Caudate nucleus (tissue), 63 donors: ENCODE measurements at places on chromosomes 4 and X.

DNA sequence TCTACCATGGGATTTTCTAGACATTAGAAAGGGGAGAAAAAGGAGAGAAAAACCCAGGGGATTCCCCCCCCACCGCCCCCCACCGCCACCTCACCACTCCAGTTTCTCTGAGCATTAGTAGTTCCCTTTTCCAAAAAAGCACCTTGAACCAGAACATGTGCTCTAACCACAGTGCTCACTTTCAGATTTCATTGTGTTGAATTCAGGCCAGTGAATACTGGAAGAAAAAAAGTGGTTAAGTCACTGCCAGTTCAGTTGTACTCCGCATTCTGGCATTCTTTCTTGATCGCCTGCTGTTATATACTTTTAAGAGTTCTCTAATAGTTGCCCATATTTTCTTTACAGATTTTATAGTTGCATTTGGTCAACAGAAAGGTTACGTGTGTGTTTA, 40.9 kb downstream of the JADE3 start:
- no peak for DNase-seq

DNA sequence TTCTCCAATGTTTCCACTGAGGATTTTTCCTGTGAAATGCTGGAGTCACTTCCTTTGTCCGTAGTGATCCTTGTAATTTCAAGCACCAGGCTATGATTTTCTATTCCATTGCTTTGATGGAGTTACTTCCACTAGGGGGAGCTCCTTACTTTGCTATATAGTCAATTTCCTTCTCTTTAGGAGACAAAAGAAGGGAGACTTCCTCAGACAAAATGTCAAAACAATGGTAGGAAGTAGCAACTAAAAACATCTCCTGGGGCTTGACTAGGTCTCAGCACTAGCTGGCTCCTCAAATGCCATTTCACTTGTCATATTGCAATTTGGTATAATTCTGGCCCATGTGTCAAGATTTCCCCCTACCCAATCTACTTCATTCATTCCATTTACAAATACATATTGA, 24.1 kb downstream of the ZCCHC12 start:
- DNase-seq = no peak

- DNase-seq = no peak
These were observed 168.1 kb downstream of the GLRA2 start for GRCh38 chrX:14697451-14697850.

DNA sequence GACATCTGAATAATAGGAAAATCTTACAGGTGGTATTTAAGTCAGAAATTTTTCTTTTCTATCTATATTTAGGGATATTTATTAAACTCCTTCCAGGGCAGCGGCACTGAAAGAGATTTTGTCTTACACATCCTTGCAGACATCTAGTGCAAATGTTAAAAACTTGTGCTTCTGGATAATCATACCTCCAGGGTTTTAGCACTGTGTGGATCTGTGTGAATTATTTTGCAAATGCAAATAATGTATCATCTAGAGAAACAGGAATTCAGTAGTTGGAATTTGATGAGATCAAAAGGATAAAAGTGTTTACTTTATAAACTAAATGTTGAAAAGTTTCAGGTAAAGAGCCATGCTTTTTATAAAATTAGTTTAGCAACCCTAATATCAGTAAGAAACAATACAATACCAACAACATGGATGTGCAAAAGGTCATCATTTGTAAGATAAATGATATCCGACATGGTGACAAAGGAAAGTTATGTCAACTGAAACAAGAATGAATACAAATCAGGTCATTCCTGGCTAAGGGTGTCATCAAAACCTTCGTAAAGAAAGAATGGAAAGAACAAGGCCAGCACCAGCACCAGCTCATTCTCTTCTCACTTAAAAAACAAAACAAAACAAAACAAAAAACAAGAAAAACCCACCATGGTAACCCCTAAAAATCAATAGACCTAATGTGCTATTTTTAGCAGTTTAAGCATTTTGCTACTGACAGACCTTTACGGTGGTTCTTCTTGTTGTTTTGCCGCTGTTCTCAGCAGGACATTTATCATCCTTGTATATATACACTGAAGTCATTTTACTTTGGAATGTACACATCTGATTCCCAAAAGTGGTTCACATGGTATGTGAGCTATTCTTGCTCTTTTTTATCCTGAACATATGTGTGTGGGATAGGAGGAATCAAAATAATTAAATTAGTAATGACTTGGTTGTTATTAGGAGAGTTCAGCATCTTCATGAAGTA, 219.7 kb upstream of the NDST3 start:
- no peak for DNase-seq

DNA sequence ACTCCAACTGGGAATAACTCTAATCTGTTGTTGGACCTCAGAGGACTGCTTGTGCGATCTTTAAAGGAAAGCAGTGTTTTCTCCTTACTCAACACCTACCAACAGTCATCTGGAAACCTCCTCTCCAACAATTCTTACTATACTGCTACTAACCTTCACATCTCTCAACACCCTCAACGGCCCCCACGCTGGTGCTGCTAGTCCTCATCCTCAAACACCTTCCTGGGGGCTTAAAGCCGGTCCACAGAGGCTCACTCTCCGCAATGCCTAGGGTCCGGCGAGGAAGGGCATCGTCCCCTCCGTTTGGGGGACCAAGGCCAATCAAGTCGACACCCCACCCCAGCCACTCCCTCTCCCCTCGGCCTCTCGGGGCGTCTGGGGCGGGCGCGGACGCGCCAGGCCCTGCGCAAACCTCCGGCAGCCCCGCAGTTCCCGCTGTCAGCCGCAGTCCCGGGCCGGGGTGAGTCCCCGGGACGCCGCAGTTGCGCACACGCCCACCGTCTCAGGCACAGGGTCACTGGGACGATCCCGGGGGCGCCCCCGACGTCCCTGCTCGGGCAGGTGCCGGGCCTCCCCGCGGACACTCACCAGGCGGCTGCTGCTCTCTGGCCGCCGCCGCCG, 418 bp downstream of the TAB3 start:
- DNase-seq = peak; percentile 23

DNA sequence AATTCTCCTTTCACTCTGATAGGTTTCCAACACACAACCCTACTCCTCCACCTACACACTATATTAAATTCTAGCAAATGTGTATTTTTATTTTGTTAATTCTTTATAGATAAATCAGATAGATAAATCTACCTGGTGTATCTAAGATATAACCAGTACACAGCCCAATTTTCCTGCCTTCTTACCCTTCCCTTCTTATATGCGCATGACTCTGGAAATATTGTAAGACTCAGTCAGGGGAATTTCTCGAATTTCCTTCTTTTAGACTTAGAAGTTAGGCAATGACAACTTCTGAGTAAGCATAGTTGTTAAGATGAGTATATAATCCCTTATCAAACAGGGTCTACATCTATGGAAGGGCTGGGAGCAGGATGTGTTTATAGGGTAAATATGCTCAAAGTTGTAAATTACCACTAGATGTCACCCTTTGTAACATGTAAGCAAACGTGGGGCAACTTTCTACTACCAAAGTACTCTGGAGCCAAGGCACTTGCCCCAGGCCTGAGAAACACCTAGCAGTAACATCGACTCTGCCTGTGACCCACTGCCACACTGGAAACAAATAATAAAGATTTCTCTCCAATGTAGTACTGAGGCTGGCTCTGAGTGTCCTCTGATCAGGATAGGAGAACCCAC, 444.7 kb downstream of the IQCM start:
- no peak for DNase-seq

DNA sequence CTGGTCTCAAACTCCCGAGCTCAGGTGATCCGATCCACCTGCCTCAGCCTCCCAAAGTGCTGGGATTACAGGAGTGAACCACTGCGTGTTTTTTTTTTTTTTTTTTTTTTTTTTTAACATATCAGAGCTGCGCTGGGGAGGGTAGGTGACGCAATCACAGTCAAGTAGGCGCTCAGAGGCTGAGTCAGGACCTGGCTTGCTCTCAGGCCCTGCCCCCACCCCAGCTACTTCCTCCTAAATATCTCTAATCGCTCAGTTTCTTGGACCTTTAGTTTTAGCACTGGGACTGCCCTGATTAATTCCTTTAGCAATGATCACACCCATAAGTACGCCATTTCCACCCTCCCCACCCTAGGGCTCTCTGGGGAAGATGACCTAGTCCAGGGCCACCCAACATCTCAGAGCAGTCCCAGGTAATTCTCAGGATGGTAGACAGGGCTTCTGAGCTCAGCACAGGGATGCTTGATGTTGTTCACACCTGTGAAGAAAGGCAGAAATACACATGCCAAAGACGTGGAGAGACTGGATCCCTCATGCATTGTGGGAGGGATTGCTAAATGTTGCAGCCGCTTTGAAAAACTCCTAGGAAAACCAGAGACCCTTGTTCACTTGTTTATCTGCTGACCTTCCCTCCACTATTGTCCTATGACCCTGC, 50.2 kb downstream of the DDX3X start:
- DNase-seq = no peak

DNA sequence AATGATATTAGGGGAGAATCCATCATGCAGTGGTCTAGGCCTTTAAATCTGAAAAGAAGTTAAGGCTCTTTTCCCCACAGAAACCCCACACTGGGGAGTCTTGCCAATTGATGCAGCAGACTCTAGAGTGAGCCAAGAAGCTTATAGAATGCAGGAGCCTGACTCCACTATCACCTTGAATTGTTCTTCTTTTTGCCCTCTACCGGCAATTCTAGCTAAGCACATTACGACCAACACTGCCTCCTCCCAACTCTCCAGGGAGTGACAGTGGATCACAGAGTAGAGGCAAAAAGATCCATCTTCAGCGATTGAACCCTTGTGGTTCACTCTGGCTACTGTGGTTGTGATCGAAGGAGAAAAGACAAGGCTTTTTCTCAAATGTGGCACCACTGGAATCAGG, 331.5 kb downstream of the NKX6-1 start:
- DNase-seq = no peak

- DNase-seq = no peak
These were observed 105.2 kb downstream of the PHOX2B start for GRCh38 chr4:41643331-41643730.

DNA sequence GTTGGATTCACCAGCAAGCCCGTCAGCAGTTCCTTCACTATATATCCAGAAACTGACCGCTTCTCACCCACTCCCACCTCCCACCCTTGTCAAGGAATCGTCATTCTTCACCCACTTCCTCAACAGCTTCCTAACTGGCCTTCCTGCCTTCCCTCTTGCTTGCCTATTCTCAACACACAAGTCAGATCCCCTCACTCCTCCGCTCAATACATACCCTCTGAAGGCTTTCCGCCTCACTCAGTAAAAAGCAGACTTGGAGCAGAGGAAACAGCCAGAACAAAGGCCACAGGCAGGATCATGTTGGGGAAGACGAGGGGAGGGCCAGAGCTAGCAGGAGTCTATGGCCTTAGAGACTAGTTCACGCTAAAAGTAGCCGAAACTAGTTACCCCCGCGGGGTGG, 23.7 kb downstream of the RWDD4 start:
- no peak for DNase-seq

GRCh38 chr4:178937130-178937529, 1494.9 kb upstream of the AGA start:
- no peak for DNase-seq

GRCh38 chr4:174742561-174742960, 86.5 kb downstream of the GLRA3 start:
- DNase-seq = no peak

DNA sequence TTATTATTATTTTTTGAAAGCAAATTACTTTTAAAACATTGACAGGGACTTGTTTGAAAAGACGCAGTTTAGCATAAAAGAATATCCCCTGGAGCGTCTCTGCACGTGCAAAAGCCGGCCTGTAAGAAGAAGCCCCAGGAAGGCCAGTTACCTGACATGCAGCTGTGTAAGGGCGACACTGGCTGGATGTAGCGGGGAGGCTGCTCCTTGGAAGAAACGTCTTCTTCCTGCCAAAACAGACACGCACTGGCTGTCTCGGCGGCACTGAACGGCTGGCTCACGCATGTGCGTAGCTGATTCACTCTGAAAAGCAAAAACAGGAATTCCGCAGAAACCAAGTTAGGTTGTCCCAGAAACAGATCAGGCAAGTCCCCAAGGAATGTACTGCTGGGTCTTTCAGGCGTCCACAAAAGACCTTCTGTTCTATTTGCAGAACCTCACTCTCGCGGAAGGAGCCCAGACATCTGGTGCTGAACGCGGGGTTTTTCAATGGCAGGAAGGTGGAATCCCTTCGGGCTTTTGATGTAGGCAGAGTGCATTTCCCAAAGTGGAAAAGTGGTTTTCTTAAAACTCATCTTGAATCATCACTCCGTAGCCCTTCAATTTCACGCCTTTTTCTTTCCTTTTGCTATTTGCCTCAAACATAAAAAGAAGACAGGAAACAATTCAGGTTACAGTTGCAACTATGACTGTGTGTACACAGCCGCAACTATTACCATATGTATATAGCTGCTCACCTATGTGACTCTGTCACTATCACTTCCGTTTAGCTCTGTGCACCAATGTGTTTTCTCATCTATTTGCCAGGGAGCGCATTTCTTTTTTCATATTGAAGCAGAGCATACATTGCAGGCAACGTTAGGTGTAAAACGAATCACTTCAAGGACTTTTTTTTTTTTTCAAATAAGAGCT, 38.1 kb upstream of the ARSH start:
- DNase-seq = no peak

- DNase-seq = no peak
These were observed 23.6 kb downstream of the KIF4A start for GRCh38 chrX:70313503-70313902.

- no peak for DNase-seq
These were observed 13.9 kb upstream of the HEPH start for GRCh38 chrX:66150163-66150562.

GRCh38 chrX:27519226-27519625, 56.1 kb upstream of the PPP4R3C start:
- DNase-seq = no peak

- no peak for DNase-seq
These were observed 34.4 kb upstream of the BLTP1 start for GRCh38 chr4:122117743-122118142.

DNA sequence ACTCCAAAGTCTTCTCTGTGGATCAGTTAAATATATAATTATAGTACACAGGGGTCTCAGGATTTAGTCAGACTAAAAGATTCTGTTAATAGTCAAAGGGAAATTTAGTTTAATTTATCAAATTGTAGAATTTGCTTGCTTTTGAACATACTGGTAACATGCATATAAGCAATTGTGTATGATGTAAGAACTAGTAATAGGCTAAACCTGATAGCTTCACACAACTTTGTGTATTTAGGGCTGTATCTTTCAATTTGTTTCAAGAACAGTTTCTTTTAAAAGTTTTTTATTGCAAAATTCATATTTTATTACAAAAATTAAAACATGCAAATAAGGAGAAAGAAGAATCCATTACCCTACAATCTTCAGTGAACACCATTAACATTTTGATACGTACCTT, 99.5 kb downstream of the CPE start:
- DNase-seq = no peak

DNA sequence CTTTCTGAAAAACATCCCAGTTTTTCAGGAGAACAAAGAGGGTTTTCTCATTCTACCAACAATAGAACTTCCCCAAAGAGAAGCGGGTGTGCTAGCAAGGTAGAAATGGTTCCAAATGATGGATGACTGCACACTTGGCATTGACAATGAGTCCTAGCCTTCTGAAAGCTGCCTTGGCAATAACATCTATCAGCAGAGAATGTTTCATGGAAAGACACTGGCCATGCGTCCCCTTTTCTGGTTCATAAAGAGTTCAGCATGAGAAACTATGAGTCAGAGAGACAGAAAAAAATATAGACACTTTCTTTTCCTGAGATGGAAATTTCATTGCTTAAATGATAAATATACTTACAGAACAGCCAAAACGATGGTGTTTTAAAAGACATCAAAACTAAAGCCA, 236.9 kb upstream of the PRKX start:
- no peak for DNase-seq

GRCh38 chrX:46912098-46912602, at the start of gene JADE3:
JADE3 (plus strand) TSS chrX:46912421; CDS start chrX:46984895, 72,474 bp downstream.
- peak; percentile 29 for DNase-seq
